ENCODE measurements at places on chromosomes 6 and 20.

GRCh38 chr6:80440496-80441115 lies 334.1 kb downstream of the BCKDHB start:
- no peak for DNase-seq

- DNase-seq, result no peak
Measured at GRCh38 chr20:42429761-42430458, 759.8 kb downstream of the PTPRT start.

GRCh38 chr20:58458342-58459057 lies 56.7 kb downstream of the APCDD1L start:
- DNase-seq, result peak; percentile 40

DNA sequence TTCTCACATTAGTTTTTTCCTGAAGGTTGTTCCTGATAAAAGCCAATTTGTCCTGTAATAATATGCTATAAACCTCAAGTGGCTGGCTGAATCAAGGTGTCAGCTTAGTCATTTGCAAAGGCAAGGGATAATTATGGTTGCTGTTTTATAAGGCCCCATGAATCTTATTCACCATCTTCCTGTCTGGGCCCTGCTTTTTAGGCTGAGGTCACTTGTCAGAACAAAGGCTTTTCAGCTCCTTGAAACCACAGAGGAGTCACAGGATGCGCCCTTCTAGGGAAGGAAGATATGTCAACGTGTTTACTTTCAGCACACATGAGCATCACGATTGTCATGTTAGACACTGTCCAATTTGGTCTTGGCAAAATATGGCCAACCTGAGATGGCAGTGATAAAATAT lies 64.8 kb upstream of the NAA20 start:
- no peak for DNase-seq

DNA sequence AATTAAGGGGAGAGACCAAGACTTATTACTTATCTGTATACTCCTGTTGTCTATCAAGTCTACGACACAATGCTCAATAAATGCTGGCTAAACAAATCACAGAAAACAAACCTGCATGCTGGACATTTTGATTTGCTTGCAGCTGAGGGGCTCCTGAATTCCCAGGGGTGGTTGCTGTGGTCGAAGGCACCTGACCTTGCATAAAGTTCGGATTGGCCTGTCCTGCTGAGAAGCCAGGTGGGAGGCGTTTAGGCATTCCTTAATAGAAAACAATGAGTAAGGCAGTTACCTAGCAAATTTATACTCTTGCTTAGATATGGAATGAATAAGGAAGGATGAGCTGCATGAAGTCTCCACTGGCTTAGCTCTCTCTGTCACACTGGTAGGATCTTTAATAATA lies 50.5 kb downstream of the TP53INP2 start:
- no peak for DNase-seq

GRCh38 chr6:84193114-84193708 lies 34.2 kb downstream of the CEP162 start:
- no peak for DNase-seq

DNA sequence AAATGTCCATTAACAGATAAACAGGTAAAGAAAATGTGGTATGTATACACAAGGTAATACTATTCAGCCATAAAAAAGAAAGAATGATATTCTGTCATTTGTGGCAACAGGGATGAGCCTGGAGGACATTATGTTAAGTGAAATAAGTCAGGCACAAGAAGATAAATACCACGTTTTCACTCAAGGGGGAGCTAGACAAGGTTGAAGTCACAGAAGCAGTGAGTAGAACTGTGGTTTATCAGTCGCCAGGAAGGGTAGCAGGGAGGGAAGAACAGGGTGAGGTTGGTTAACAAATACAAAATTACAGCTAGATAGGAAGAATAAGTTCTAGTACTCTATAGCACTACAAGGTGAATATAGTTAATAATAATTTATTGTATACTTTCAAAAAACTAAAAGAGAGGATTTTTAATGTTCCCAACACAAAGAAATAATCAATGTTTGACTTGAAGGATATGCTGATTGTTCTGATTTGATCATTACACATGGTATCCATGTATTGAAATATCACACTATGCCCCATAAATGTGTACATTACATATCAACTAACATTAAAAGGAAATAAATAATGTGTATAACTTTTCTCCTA lies 21.1 kb downstream of the RTN4IP1 start:
- DNase-seq, result peak; percentile 65

- no peak for DNase-seq
Measured at GRCh38 chr6:44854712-44855443, 467.4 kb downstream of the CDC5L start.

DNA sequence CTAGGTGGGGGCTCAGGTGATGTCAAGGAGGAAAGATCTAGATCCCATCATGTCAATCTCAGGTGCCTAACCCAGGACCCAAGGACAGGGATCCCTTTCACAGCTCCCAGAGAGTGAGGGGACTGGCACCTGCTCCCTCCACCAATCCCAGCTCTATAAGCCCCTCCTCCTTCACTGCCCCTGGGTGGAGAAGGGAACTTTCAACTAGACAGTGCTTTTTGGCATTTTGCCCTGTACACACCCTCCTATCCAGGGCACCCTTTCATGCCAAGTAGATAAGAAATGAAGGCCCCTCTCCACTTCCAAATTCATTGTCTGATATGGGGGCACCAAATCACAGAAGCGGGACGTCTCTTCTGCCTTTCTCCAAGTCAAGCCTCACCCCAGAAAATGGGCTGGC lies 61.6 kb downstream of the MDGA1 start:
- no peak for DNase-seq

DNA sequence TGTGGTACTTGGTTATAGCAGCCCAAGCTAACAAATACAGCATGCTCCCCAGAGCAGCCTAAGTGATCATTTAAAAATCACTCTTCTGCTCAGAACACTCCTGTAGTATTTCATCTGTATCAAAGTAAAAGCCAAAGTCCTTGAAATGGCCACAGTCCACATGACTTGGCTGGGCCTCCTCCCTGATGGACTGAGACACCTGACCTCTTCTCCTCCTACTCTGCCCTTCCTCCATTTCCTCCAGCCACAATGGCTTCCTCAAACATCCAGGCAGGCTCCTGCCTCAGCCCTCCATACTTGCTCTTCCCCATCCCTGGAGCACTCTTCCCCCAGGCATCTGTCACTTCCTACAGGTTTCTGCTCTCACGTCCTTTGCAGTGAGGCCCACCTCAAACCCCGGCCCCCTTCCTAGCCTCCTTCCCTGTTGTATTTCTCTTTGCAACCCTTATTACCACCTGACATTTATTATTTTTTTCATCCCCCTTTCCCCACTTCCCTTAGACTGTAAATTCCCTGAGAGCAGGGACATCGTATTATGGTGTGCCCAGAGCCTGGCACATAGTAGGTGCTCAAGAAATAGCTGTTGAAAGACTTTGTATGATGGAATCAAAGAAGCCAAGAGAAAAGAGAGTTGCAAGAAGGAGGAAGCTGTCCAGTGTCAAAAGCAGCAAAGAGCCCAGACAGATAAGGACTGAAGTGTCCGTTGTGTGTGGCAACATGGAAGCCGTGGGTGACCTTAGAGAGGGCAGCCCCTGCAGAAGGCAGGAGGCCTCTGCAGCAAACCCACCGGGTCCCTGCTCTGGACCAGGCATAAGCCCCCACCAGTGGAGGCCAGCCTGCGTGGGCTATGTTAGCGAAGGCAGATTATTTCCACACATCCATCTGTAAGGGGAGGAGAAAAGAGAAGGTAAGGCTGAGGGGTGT lies 87.5 kb downstream of the TRERF1 start:
- no peak for DNase-seq

- DNase-seq, result no peak
Measured at GRCh38 chr6:115058414-115059211, 715.8 kb upstream of the HS3ST5 start.

GRCh38 chr6:7175462-7175861 lies 67.7 kb downstream of the RREB1 start:
- DNase-seq, result no peak

GRCh38 chr6:108452711-108453195 lies 108.0 kb upstream of the FOXO3 start:
- DNase-seq, result peak; percentile 52

DNA sequence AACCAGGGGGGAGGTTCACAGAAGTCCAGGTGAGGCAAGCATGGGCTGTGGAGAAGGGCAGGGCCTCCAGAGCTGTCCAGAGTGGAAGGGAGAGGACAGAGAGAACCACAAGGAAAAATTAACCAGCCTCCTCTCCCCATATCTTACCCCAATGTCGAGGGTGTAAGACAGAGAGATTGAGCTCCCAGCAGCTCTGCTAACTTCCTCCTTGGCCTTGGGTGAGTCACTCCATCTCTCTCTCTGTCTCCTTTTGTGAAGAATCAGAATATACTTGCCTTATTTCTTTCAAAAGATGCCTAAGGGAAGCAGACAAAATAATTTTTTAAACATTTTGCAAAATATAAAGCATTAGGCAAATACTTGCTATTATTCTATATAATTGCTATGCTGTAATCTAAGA lies 58.3 kb upstream of the IYD start:
- no peak for DNase-seq

GRCh38 chr20:21623074-21623780 lies 82.2 kb upstream of the PAX1 start:
- DNase-seq, result no peak

DNA sequence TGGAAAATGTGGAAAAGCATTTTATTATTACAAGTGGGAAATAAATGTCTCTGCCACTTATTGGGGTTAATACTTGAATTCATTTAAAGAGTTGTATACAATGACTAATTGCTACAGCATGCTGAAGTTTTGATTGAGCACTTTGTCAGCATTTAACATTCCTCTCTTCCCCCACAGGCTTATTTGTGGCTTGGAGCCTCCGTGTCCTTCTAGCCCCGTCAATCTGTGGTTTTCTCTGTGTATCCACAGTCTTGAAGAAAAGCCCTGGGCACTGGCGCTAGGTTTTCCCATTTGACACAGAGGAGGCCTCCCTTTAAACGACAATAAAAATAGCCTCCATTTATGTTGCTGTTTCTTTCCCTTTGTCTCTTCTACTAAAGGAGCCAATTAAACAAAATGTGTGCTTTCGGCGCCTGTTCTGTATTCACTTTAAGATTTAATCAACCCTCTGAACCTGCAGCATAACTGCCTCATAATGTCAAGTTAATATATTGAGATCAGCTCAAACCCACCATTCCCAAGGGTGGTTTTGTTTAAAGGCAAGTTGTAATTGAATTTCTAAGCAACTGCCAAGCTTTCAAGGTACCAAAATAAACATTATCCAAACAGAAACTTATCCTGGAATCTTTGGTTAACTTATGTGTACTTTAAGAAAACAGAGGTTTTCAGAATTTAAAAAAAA lies 326.6 kb upstream of the RNF24 start:
- peak; percentile 10 for DNase-seq

GRCh38 chr20:50595988-50596693 lies 86.0 kb downstream of the PTPN1 start:
- DNase-seq, result no peak

DNA sequence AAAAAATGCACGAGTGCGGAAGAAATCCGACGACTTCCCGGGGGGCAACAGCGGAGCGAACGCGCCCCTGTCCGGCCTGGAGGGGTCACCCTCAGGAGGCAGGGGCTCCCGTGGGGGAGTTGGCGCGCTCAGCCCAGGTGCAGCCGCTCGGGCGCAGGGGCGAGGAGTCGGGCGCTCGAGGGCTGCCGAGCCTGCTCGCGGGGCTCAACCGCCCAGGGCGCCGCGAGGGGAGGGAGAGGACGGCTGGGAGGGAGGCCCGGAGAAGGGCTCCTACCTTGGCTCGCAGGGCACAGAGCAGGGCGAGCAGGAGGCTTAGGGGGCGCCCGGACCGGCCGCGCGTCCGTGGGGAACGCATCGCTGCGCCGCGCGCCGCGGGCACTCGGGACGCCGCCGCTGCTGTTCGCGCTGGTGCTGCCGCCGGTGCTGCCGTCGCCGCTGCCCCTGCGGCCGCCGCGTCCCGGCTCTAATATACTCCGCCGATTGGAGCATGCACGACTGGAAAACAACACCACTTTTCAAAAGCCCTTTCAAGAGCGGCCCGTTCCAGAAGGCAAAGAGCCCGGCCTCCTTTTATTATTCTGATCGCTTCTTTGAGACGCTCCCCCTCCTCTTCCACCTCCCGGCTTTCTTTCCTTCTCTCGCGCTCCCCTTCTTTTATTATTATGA lies 490 bp downstream of the JAG1 start:
- DNase-seq, result peak; percentile 87
